ENCODE measurements at places on chromosomes 2 and 18. TPM values are rescaled to one million over a fixed set of nuclear protein-coding genes. Genes with fewer than 3 reads are reported as not detected.

GRCh38 chr2:19224486-19224885 lies 133.9 kb downstream of the OSR1 start:
- no peaks in the 10 kb centered on the region for H3K27me3 ChIP-seq
- no peaks in the 10 kb centered on the region for H3K4me1 ChIP-seq
- H3K27ac ChIP-seq, result no peak overlapping the region
- H3K4me3 ChIP-seq, result no peak overlapping the region
- DNase-seq, result no peak

DNA sequence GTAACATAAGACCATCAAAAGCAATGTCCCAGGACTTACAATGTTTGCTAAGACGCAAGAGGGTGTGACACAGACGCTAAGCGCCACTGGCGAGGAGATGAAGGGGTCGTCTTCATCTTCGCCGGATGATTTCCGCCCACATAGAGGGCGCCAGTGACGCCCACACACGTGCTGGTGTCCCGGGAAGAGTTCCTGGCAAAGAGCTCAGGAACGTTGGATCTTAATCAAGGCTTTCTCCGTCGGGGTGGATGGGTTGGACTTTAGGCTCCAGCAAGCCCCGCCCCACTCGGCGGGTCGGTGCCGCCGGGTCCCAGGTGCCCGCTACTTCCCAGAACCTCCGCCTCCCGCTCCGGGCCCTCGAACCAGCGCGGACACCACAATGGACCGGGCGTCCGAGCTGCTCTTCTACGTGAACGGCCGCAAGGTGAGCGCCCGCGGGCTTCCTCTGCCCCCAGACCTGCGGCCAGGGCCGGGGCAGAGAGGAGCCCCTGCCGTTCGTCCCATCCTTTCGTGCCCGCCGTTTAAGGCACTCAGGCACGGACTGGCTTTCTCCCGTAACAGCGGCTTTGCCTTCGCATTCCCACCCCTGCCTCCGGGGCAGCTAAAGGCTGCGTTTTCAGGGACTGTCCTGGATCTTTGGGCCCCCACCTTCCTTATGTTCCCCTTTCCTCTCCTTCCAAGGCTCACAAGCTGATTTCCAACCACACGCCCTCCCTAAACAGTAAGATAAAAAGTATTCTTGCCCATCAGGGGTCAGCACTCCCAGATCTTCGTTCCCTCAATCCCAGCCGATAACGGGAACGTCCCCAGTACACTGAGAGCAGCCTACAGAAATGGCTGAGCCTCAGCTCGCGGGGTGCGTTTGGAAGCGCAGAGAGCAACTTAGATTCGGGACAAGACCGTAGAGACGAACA lies at the start of gene AOX1:
AOX1 (plus strand) TSS at position 285 of the 914 bp plus-strand sequence; CDS start at position 380, 95 bp downstream.
- H3K27me3 ChIP-seq, result peaks cover 25% of the 10 kb centered on the region
- peak within 1 kb of the TSS; percentile 57 for H3K27ac ChIP-seq
- H3K4me1 ChIP-seq, result peaks cover 12% of the 10 kb centered on the region
- peak within 1 kb of the TSS; percentile 87 for H3K4me3 ChIP-seq

GRCh38 chr18:78891185-78891762 lies 88.3 kb upstream of the SALL3 start:
- H3K4me3 ChIP-seq, result no peak overlapping the region
- peaks cover 11% of the 10 kb centered on the region for H3K36me3 ChIP-seq
- no peak overlapping the region for H3K27ac ChIP-seq
- no peaks in the 10 kb centered on the region for H3K4me1 ChIP-seq
- peaks cover under 1% of the 10 kb centered on the region for H3K27me3 ChIP-seq

DNA sequence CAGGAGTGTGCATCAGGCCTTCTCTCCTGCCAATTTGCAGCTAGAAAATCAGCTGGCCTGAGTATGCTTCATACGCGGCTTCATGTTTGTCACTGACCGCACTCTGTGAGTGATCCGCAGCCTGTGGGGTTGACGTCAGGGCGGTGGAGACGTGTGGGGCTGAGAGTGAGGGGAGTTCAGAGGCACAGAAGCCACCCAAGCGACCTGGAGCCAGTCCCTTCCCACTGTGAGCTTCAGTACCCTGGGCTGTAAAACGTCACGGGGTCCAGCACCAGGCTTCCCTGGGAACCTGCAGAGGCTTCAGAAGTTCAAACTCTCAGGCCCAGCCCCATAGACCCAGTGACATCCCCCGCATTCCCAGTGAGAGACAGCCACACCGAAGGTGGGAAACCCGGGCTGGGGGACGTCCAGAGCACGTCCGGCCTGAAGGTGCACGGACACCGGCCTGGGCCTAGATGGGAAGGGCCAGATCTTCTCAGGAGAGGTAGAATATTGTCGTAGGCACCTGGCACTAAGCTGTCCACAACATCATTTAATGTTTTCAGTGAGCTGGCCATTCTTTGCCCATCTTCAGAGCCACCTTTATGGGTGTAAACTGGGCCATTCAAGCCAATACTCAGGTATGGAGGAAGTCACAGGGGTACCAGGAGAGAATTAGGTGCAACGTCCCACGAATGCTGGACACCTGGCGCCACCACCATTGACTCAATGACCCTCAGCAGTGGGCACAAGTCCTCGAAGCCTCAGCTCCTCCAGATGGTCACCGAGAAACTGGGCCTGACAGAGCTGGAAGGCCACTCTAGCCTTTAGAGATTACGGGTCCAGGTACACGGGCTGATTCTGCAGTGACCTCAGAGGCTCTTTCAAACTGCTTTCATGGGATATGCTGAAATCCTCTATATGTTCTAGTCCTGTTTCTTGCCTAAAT lies 235.6 kb upstream of the MYT1L start:
- no peak overlapping the region for H3K27ac ChIP-seq
- no peaks in the 10 kb centered on the region for H3K36me3 ChIP-seq
- no peak overlapping the region for H3K4me3 ChIP-seq
- DNase-seq, result no peak

DNA sequence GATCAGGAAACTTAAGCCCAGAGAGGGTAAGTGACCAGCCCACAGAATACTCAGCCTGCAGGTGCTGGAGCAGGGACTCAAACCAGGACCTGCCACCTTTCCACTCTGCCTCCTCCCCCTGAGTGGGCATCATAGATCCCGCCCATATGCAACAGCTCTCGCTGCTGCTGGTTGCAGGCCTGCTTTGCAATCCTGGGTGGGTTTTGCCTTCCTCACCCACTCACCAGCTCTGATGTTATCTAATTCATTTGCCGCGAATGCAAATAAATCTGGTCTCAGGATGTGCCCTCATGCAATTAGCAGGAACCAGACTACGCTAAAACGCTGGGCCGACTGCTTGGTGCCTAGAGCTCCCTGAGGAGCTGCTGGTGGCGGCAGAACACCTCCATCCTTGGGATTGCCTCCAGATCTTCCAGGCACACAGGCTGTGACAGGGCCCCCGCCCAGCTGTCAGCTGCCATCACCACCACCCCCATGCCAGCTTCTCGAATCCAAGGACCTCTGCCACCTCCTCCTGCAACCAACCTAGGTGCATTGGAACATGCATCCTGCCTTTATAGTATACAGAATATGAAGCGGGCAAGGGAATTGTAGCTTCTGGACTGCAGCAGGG lies 28.8 kb downstream of the CNGA3 start:
- H3K27ac ChIP-seq, result no peak overlapping the region
- no peak for DNase-seq
- peaks cover 41% of the 10 kb centered on the region for H3K27me3 ChIP-seq
- no peak overlapping the region for H3K4me3 ChIP-seq

GRCh38 chr2:235127931-235128330 lies 176.1 kb downstream of the SH3BP4 start:
- no peak overlapping the region for H3K27ac ChIP-seq
- H3K27me3 ChIP-seq, result peaks cover 58% of the 10 kb centered on the region
- H3K4me3 ChIP-seq, result no peak overlapping the region
- no peak for DNase-seq
- no peaks in the 10 kb centered on the region for H3K36me3 ChIP-seq

DNA sequence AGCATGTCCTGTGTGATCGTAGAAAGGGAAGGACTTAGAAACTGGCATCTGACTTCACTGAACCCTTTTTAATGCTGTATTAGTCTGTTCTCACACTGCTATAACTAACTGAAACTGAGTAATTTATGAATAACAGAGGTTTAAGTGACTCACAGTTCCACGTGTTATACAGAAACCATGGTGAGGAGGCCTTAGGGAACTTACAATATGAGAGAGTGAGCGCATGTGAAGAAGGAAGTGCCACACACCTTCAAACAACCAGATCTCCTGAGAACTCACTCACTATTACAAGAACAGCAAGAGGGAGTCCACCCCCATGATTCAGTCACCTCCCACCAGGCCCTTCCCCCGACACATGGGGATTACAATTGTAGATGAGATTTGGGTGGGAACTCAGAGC lies 811.3 kb downstream of the CPS1 start:
- no peaks in the 10 kb centered on the region for H3K27me3 ChIP-seq
- no peak for DNase-seq
- H3K36me3 ChIP-seq, result no peaks in the 10 kb centered on the region
- no peak overlapping the region for H3K27ac ChIP-seq
- H3K4me1 ChIP-seq, result no peaks in the 10 kb centered on the region

GRCh38 chr18:36128907-36129299 lies 237 bp downstream of the SLC39A6 start:
- DNase-seq, result no peak
- peak overlapping the region; percentile 98 for H3K27ac ChIP-seq
- peaks cover 7% of the 10 kb centered on the region for H3K36me3 ChIP-seq
- peak overlapping the region; percentile 98 for H3K4me3 ChIP-seq
- no peaks in the 10 kb centered on the region for H3K27me3 ChIP-seq

DNA sequence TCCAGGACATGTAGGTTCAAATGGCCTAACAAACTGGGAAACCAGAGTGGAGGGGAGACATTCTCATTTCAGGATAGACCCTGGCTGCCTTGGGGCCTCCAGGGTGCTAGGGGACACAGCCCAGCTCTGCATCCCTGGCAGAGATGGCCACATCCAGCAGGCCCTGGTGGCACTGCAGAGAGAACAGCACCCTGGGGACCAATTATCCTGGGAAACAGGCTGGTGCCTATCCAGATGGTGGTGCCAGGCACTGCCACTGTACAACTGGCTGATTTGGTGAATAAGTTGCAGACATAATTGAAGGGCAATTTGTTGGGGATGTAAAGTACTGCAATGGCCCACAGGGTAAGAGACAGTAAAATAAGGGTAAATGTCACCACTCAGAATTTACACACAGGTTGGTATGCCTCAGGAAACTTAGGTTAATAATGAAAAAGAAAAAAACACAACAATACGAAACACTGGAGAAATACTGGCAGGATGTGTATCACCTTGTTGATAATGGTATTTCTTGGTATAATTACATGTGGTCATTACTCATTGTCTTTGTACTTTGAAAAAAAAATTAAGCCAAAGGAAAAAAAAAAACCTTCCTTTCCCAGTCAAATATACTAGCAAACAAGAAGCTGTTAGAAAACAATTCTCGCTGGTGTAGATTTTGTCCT lies 12.8 kb upstream of the SFTPB start:
- no peaks in the 10 kb centered on the region for H3K36me3 ChIP-seq
- no peak overlapping the region for H3K4me3 ChIP-seq
- H3K4me1 ChIP-seq, result no peaks in the 10 kb centered on the region

DNA sequence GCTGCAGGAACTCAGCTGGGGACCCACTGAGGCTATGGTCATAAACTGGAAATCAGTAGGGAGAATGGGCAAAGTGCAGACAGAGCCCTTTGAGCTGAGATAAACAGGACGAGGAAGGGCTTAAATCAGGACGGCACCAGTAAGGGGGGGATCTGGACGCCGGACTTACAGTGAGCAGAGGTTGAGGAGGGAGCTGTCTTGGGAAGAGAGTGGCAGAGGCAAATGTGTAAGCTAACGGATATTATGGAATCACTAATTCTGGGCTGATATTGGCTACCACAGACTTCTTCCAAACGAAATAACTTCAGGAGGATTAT lies 539 bp downstream of the CYP27A1 start:
- DNase-seq, result no peak
- peaks cover 4% of the 10 kb centered on the region for H3K4me1 ChIP-seq
- H3K27me3 ChIP-seq, result peaks cover 65% of the 10 kb centered on the region
- no peak overlapping the region for H3K27ac ChIP-seq
- H3K4me3 ChIP-seq, result peak overlapping the region; percentile 16

DNA sequence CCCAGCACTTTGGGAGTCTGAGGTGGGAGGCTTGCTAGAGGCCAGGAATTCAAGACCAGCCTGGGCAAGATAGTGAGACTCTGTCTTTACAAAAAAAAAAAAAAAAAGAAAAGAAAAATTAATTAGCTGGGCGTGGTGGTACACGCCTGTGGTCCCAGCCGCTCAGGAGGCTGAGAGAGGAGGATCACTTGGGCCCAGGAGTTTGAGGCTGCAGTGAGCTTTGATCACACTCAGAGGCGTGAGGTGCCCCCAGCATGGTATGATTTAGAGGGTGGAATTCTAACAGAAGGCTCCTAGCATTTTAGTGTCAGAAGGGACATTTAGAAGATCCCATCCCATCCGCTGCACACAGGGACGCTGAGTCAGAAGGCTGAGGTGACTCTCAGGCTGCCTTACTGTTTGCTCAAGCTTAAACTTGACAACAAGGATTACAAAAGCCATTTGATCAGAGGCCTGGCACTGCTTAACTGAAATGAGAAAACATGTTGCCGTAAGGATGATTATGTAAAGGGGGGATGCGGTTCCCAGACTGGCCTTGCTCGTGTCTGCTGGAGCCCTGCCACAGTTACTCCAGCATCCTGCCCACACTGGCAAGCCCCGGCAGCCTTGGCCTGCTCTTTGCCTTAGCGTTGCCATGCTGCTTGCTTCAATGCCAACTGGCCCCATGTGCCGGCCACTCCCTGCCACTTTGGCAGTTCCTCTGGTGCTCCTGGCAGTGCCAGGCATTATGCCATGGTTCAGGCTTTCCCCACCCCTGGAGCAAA lies 45.6 kb upstream of the SLC1A4 start:
- no peak for DNase-seq

DNA sequence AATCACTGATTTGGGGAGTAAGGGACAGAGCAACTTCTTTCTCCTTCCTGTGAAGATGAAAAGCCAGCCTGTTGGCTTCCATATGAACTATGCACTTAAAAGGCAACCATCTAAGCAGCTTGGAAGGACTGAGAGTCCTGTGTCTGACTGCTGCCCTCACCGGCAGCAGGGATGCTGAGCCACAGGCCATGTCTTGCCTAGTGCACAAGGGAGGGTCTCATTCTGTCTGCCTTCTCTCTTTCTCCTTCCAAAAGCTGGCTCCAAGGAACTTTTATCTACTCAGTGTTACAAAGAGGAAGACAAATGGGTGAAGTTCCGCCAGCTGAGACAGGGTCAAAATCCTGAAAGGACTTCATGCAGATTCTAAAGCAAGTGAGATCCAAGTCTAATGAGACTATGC lies 146.3 kb downstream of the MTCL1 start:
- H3K36me3 ChIP-seq, result peaks cover 8% of the 10 kb centered on the region
- H3K4me3 ChIP-seq, result no peak overlapping the region
- no peak for DNase-seq
- H3K4me1 ChIP-seq, result peaks cover 4% of the 10 kb centered on the region
- no peak overlapping the region for H3K27ac ChIP-seq
- H3K27me3 ChIP-seq, result peaks cover 27% of the 10 kb centered on the region

- H3K4me1 ChIP-seq, result peaks cover 7% of the 10 kb centered on the region
- H3K36me3 ChIP-seq, result no peaks in the 10 kb centered on the region
- no peak overlapping the region for H3K4me3 ChIP-seq
- no peak for DNase-seq
- H3K27ac ChIP-seq, result no peak overlapping the region
These were observed 27.1 kb upstream of the ICOS start for GRCh38 chr2:203909261-203909967.

- H3K27me3 ChIP-seq, result no peaks in the 10 kb centered on the region
- H3K27ac ChIP-seq, result no peak overlapping the region
- DNase-seq, result no peak
- peaks cover 12% of the 10 kb centered on the region for H3K36me3 ChIP-seq
These were observed 75.6 kb downstream of the NCOA1 start for GRCh38 chr2:24566630-24567029.

Gene FBXO15
- 5.5 TPM for polyA plus RNA-seq

Gene RTP5
- not detected for polyA plus RNA-seq

Gene RNU2-63P
- not detected for polyA plus RNA-seq

Gene FAM237A
- not detected for polyA plus RNA-seq

Gene GALNT13
- polyA plus RNA-seq, result not detected

Gene IL1RL2
- polyA plus RNA-seq, result not detected
